ENCODE measurements at places on chromosomes 1 and 21. TPM values are rescaled to one million over a fixed set of nuclear protein-coding genes. Genes with fewer than 3 reads are reported as not detected.

OR2C3 gene
- not detected for total RNA-seq

ASTN1 gene
- total RNA-seq = 0.06 TPM

DNA sequence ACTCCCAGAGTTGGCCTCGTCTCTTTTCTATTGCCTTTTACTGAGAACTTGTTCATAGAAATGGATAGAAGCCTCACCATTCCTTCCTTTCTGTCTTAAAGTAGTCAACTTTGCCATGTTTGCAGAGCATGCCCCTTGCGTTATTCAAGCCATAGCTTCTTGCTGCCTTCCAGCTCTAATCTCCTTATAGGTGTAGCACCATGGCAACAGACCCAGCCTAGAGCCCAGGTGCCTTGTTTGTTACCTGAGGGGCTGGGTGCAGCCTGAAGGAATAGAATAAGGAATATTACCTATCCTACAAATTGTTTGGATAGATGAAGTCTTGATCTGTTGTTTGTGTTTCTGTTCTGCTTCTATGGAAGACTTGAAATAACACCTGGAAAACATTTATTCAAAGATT lies 59.9 kb downstream of the CLEC20A start:
- DNase-seq = no peak

GRCh38 chr1:225914947-225915346 lies 9.1 kb downstream of the PYCR2 start:
- no peak for DNase-seq

GALE gene
- 55.4 TPM for total RNA-seq

DNA sequence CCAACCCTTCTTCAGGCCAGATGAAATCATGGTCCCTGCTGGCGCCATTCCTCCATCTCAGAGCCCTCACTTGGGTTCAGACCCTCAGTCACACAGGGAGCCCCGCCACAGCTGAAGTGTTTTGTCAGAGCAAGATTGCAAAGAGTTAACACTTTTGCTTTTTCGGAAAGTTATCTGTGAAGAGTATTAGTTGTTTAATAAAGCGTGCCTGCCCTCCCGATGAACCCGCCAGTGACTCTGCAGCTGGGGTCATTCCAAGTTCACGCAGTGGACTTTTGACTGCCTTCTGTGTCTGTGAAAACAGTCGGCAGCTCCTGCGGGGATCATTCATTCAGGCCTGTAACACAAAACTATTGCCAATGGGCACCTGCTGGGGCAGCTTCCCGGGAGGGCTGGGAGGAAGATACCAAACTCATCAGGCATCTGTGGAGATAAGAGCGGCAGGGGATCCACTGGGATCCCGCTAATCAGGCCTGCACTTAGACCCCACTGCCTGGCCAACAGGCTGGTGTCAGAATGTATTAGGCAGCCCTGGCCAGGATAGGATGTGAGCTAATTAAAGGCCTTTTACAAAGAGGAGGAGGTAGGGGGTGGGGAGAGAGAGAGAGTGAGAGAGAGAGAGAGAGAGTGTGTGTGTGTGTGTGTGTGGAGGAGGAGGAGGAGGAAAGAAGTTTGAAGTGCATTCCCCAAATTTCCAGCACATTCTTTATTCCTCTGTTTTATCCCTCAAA lies 184.5 kb downstream of the DHRS3 start:
- DNase-seq = peak; percentile 31

DNA sequence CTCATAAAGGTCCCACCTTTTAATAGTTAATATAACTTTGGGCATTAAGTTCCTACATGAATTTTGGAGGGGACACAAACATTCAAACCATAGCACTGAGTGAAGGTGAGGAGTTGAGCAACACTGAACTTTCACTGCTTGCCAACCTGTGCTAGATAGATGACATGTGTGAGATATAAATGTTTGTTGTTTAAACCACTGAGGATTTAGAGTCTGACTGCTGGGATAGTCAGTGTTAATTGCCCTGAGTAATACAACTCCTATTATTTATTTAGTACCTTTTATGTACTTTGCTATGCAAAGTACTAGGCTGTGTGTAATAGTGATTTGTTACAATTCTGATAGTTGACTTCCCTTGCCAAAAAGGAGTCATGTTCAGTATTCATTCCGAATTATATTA lies 32.4 kb upstream of the SLC16A1 start:
- no peak for DNase-seq

TCHH gene
- total RNA-seq = not detected

DNA sequence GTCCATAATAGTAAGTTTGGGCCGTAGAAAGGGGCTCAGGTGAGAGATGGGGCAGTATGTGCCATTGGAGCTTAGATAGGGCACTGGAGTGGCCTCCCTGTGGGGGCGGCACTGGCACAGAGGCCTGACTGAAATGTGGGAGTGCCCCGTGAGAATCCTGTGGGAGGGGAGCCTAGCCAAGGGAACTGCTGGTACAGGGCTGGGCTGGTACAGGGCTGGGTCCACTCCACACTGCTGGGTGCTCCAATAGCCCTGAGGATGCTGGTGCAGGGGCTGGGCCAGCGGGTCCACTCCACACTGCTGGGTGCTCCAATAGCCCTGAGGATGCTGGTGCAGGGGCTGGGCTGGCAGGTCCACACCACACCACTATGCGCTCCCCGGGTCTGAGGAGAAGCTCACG lies 44.8 kb upstream of the PWP2 start:
- DNase-seq = no peak

SIK1 gene
- 5.3 TPM for total RNA-seq
